ENCODE measurements at places on chromosomes 2 and 18.

GRCh38 chr2:47072018-47072691 lies 83.0 kb downstream of the STPG4 start:
- DNase-seq: no peak

DNA sequence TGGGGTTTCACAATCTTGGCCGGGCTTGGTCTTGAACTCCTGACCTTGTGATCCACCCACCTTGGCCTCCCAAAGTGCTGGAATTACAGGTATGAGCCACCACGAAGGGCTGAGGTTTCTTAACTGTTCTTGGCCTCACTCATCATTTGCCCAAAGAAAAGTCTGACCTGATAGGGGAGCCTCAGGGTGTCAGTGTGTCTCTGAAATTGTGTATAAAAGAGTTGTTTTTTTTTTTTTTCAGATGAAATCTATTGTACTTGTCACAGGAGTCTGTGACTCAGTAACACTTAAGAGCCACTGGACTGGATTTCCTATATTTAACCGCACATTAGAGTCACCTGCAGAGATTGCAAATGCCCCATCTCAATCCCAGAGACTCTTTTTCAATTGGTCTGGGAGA lies 16.9 kb downstream of the PMAIP1 start:
- no peak for DNase-seq

DNA sequence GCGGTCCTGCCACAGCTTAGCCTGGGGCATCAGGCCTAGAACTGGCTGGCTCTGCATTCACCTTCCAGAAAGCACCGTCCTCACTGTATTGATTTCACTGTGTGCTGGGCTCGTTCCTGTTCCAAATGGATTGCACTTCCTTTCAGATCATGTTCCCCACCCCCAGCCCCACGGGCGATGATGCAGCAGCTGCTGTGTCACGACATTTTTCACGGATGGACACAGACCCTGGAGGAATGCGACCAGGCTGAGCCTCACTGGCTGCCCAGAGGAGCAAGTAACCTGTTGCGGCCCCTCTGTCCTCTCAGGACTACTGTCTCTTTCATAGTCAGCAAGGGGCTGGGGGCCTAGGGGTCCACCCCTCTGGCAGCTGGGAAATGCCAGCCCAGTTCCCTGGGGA lies 50.3 kb downstream of the CAPN13 start:
- DNase-seq: no peak

DNA sequence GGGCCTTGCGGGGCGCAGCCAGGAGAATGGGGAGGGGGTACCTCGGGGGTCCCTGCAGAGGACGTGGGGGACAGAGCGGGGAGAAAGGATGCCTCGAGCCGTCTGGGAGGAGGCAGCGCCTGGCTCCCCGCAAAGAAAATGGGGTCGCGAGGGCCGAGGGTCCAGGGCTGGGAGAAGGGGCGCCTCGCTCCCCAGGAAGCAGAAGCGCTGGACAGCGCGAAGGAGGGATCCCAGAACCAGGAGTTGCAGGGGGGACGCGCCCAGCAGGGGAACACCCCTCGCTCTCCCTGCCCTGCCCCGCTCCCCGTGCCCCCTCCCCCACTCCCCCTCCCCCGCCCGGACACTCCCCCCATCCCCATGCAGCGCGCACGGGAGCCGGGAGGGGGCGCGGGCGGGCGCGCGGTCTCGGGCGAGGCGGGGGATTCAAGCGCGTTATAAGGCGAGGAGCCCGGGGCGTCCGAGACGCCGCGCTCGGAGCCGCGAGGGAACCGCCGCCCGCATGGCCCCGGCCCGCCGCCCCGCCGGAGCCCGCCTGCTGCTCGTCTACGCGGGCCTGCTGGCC lies at the start of gene ERFE:
Gene ERFE, plus strand, starts transcription at position 462 of the 562 bp plus-strand sequence. Its CDS starts 38 bp downstream, at position 500.
- DNase-seq: peak; percentile 76

GRCh38 chr2:226583715-226584114 lies 215.9 kb downstream of the IRS1 start:
- no peak for DNase-seq

GRCh38 chr2:62014102-62014501 lies 108.6 kb downstream of the COMMD1 start:
- no peak for DNase-seq

DNA sequence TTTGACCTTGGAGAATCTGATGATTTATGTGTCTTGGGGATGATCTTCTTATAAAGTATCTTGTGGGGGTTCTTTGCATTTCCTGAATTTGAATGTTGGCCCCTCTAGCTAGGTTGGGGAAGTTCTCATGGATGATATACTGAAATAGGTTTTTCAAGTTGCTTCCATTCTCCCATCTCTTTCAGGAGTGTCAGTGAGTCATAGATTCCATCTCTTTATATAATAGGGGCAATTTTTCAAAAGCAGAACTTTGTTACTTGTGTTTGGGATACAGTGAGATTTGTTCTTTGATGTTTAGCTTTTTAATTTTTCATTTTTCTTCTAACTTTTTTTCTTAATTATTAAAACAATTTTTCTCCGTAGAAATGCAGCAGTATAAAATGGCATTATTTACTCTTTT lies 19.4 kb downstream of the TMEM87B start:
- DNase-seq: no peak

DNA sequence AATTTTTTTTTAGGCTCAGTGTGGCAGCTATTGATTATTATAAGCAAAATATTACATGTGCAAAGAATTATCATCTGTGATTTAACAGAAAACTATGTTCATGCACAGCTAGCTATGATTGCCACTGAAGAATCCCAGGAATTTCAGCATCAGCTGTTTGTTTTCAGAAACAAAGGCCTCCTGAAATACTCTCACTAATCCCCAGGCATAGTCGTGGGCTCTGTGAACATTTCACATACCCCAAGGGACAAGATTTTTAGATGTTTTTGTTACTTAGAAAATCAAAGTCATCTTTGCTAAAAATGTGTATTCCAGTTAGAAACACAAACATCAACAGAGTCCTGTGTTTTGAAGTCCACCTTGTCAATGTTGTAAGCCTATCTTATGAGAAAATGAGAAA lies 156.1 kb downstream of the MYO1B start:
- no peak for DNase-seq

DNA sequence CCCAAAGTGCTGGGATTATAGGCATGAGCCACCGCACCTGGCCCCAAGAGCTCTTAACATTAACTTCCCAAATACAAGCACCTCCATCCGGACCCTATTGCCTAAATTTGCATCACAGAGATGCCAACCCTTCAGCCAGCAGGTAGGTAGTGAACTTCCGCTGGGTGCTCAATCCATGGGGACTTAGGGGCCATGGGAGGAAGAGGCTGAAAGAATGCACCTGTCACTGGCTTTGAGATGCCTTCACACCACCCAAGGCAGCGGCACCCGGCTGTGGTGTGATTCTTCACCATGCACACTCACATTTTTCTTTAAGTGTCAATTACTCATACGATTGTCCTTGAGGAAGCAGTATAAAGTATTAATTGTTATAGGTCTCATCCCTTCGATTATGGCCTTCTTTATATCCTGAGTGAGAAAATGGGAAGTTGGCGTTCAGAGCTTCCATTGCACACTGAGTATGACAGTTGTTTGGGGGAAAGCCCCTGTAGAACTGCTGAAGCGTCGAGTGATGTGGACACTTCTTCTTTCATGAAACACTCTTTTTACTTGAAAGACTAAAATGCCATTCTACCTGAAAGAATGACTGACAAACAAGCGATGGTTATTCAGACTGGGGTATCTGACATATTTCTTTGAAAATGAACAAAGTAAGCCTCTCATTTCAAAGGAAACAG lies 51.8 kb upstream of the BIN1 start:
- no peak for DNase-seq

DNA sequence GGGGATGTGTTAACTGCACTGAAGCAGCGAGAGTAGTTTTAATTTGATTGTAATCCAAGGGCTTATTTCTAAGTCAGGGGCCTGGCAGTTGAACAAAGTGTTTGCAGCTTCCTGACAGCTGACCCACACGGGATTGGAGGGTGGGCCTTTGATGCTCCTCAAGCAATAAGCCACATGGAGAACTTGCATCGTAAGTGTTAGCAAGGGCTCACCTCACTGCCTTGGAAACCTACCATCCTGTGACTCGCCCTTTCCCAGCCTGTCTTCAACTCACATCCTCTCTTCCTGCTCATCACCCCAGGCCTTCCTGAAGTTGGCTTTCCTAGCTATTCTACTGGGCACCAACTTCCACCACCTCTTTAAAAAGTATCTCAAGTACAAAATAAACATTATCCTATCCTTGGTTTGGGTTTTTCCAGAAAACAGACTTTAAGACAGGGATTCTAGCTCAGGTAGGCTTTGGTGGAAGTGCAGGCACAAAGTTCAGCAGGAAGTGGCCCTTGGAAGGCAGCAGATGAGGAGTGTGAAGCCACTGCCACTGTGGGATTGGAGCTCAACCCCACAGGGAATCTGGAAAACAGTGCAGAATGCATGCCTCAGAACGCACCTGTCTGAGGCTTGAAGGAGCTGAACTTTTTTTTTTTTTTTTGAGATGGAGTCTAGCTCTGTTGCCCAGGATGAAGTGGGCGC lies 31.6 kb downstream of the B3GNT2 start:
- DNase-seq: no peak

DNA sequence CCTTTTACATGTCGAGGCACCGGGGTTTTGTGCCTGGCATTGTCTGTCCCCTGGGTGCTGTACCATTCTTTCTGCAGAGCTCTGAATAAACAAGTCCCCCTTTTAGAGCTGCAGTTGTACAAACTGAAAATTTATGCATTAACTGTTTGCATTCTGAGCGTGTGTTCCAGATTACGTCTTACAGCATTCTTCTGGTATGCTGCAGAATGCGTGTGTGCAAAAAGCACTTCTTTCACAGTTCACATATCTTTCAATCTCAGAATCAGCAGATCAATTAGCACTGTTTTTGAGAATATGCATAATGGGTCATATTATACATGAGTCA lies 27.5 kb downstream of the MEIS1 start:
- DNase-seq: no peak

DNA sequence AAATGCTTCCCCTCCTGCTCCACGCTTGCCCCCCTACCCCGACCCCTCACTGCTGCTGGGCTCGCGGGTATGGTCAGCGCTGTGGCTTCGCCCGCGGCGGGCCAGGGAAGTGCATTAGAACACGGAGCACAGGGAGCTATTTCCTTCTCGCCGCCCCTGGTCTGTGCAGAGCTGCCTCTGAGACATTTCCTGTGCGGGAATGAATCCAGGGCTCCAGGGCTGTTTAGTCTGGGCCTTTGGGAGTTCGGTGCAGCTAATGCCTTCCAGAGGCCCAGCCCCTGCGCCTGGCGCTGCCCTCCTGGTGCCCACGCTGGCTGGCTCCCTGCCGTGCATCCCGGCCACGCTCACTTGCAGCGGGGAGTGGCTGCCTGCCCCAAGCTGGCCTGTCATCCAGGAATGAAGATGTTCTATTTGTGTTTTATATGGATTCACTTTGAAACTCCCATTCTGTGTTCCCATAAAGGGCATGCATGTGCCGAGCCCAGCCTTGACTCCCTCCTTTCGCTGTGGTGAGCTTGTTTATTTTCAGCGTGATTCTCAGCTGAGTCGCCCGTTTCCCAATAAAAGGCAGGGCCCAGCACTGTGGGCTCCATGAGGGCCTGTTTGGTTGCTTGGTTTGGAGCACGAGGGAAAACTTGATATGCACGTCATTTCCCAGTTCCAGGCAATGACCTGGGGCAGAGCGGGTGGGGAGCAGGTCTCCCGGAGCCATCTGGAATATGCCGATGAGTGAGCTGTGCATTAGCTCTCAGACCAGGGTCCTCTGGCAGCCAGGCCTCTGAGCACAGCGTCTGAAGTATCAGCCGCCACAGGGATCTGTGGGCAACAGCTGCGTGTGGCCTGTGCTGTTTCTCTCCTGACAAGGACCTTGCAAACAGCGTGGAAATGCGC lies 42.7 kb downstream of the SH3RF3 start:
- DNase-seq: no peak

- DNase-seq: no peak
Measured at GRCh38 chr2:64937687-64938491, 51.3 kb upstream of the SLC1A4 start.

- no peak for DNase-seq
Measured at GRCh38 chr2:42722320-42723190, 41.4 kb downstream of the OXER1 start.

DNA sequence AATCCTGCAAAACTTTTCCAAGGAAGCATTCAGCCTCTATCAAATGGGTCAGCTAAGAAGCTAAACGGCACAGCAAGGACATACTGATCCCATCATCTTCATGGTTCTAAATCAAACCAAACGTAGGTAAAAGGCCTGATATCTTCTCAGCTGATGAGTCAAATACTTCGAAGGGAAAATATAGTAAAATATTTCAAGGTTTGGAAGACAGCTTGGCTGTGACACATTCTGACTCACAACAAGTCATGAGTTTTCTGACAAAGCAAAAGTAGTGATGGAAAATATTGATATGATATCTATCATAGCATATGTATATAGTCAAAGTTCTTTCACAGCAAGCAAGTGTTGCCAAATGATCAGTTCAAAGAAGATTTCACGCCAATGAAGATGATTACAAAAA lies 31.5 kb downstream of the DOCK10 start:
- no peak for DNase-seq

- DNase-seq: no peak
Measured at GRCh38 chr2:144201868-144202468, 318.0 kb downstream of the ZEB2 start.

- no peak for DNase-seq
Measured at GRCh38 chr18:61870151-61870550, 22.7 kb downstream of the RNF152 start.

- no peak for DNase-seq
Measured at GRCh38 chr2:81093031-81093430, 788.5 kb upstream of the LRRTM1 start.

- peak; percentile 23 for DNase-seq
Measured at GRCh38 chr2:25567406-25567805, 106.0 kb downstream of the DTNB start.

GRCh38 chr2:2575870-2576386 lies 244.9 kb upstream of the MYT1L start:
- no peak for DNase-seq

DNA sequence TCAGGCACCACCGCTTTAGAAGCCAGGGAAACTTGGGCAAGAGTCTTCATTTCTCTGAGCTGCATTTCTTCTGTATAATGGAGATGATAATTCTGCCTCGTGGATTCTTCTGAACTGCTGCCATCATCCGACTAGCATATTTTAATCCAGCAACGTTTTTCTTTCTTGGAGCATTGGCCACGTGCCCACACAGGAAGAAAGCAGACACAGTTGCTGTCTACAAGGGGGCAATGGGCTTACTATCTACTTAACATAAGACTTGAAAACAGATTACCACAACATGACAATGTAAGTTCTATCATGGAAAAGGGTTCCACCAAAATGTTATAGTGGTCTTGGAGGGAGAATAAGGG lies 176.5 kb downstream of the FAM210A start:
- DNase-seq: no peak

GRCh38 chr2:38260469-38260868 lies 116.6 kb downstream of the ATL2 start:
- DNase-seq: no peak

DNA sequence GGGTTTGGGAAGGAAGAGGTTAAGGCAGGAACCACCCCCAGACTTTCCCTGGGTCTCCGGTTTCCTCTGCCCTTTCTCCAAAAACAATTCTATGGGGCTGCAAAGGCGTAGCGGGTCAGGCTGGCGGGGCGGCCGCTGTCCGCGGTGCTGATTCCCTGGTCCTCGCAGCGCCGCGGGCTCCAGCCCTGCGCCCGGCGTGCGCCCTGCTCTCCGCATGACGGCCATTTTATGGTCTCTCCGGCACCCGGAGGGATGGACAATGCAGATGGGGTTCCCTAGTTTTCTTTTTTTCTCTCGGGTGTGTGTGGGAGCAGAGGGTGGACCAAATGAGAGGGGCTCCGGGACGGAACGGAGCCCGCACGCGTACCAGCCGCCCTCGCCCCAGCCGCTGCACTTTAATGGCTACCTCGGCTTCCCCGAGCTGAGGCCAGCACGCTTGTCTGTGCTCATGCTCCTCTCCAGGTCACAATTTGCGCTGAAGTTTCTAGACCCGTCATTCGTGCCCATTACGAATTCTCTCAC lies 1.6 kb downstream of the ST8SIA3 start:
- no peak for DNase-seq

- DNase-seq: no peak
Measured at GRCh38 chr2:186517090-186517489, 31.0 kb downstream of the ZC3H15 start.
